ENCODE measurements at places on chromosomes 3 and 15.

- DNase-seq, result no peak
Observed at GRCh38 chr3:182585532-182586150, 207.7 kb upstream of the ATP11B start.

DNA sequence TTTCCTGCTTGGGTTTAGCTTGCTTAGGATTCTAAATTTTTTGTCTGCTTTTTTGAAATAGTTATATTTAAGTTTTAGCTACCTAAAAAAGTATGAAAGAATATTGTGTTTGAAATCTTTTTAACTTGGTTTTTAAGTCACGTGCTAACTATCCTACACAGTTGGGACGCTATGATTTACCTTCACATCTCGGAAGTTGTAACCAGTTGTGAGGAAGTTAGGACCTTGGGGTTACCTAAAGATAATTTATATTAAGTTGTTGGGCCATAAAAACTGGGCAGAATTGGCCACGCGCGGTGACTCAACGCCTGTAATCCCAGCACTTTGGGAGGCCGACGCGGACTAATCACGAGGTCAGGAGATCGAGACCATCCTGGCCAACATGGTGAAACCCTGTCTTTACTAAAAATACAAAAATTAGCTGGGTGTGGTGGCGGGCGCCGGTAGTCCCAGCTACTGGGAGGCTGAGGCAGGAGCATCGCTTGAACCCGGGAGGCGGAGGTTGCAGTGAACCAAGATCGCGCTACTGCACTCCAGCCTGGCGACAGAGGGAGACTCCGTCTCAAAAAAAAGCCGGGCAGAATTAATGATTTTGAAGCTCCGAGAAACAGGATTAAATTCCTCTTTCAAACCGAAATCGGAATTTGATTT is 1.0 kb downstream of the ZFAND6 start:
- peak; percentile 5 for DNase-seq

GRCh38 chr3:71704915-71705314 is 20.3 kb downstream of the EIF4E3 start:
- DNase-seq, result no peak

GRCh38 chr15:80246425-80246894 is 5.6 kb downstream of the CTXND1 start:
- DNase-seq, result no peak

DNA sequence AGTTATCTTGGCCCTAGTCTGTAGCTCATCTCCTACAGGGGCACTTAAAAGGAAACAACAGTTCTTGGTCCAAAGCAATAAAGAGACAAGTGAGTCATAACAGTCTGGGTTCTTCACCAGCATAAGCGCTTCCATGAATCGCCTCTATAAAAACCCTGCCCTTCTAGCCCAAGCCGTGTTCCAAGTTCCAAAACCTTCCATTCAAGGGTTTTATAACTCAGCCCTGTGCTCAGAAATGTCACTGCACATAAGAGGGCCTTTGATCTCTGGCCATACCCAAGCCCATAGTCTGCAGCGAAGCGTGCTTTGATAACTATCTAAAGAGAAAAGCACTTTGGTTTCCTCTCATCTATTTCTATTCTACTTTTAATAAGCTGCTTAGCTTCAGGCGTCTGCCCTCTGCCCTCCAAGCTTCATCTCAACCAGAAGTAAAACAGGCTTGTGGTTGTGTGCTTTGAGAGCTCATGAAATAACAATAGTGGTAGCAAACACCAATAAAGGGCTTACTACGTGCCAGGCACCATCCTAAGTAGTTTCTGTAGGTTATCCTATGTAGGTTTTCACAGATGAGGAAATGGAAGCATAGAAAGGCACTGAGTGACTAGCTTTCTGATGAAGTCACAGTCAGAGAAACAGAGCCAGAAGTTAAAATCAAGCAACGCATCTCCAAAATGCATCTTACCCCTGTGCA is 64.0 kb upstream of the AKAP13 start:
- DNase-seq, result no peak

- DNase-seq, result no peak
Observed at GRCh38 chr3:177402533-177402932, 205.3 kb upstream of the TBL1XR1 start.

- DNase-seq, result peak; percentile 34
Observed at GRCh38 chr15:69666441-69666882, 213.8 kb downstream of the RPLP1 start.

DNA sequence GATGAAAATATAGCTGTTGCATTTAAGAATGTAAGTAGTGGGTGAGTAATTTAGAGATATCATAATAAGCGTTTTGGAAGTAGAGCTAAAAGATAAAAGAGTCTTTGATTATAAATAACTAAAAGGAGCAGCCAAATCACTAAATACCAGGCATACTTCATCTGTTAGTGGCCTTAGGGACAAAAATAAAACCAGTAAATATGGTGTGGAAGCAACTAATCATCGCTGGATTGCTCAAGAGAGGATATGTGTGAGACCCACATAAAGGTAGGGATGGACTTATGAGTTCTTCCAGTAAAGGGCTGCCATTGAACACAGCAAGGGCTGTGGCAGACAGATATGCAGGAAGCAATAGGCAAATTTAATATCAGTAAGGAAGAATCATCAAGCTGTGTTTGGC is 356.2 kb downstream of the CNTN4 start:
- DNase-seq, result no peak

DNA sequence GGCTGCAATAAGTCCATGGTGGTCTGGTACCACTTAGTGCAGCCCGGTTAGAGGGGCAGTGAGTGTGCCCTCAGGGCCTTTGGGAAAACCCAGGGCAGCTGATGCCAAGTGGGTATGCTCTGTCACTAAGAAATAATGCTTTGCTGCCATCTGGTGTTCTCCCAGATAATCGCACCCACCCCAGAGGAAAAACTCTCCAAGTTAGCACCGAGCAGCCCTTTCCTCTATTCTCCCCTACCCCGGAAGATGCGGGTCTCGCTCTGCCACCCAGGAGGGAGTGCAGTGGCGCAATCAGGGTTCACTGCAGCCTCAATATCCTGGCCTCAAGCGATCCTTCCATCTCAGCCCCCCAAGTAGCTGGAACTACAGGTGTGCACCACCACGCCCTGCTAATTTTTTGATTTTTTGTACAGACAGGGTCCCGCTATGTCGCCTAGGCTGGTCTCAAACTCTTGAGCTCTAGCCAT is 21.3 kb upstream of the DAPK2 start:
- DNase-seq, result peak; percentile 14

DNA sequence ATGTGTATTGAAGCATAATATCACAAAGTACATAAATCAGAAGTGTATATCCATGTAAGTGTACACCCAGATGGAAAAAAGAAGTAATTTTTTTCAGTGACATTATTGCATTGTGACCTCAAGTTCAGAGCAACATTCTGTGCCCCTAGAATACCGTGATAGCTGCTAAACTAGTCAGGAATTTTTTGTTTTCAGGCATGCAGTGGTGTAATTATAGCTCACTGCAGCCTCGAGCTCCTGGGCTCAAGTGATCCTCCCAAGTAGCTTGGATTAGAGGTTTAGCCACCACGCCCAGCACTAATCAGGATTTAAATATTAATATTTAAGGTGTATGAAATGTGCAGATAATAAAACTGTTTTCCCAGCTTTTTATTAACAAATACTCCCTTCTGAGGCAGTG is 25.5 kb downstream of the SEC62 start:
- DNase-seq, result no peak

- DNase-seq, result no peak
Observed at GRCh38 chr15:40637221-40637745, 43.2 kb downstream of the KNL1 start.

DNA sequence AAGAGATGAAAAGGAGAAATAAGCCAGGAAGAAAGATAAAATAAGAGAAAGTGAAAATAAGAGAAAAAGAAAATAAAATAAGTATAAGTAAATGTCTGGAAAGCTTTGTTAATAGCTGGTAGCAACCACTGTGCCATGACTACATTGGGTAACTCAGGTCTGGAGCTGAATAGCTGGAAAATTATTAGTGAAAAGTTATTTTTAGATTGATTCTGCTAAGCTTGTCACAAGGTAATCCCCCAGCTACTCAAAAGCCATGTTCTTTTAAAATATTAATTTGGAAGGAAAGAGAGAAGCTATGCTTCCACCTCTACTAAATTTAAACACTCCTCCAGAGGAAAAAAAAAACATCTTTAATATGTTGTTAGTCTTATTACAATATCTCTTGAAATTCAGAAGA is 104.8 kb upstream of the THSD4 start:
- no peak for DNase-seq

GRCh38 chr3:37229740-37230139 is 55.4 kb upstream of the LRRFIP2 start:
- DNase-seq, result no peak

DNA sequence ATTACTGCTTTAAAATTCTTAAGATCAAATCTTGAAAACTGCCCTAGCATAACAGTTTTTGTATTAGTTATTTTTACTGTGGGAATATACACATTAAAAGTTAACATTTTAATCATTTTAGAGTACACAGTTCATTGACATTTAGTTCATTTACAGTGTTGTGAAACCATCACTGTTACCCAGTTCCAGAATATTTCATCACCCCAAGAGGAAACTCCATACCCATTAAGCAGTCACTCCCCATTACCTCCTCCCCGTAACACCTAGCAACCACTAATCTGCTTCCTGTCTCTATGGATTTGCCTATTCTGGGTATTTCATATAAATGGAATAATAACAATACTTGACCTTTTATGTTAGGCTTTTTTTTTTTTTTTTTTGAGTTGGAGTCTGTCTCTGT is 164.1 kb upstream of the LRRFIP2 start:
- DNase-seq, result no peak

- no peak for DNase-seq
Observed at GRCh38 chr3:64900617-64901521, 213.1 kb upstream of the ADAMTS9 start.

- no peak for DNase-seq
Observed at GRCh38 chr15:82646250-82647044, 716 bp downstream of the CPEB1 start.

GRCh38 chr3:45799586-45799985 is 3.2 kb upstream of the SLC6A20 start:
- DNase-seq, result no peak

- no peak for DNase-seq
Observed at GRCh38 chr3:123374016-123374415, 74.9 kb downstream of the ADCY5 start.

DNA sequence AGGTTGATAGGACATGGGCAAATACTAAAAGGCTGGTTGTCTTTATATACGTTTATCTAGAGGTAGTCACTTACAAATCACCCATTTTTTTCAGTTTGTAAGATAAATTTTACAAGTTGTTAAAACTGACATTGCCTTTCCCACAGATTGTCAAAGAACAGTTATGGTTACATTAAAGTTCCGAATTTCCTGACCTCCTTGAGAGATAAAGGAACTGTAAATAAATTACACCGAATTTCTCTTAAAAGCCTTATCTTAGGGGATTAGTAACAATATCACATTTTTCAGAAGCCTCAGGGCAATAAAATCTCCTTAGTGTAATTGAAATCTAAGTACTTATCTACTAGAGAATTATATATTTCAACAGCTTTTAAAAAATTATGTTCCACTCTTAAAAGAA is 49.5 kb downstream of the ZPLD1 start:
- DNase-seq, result no peak

DNA sequence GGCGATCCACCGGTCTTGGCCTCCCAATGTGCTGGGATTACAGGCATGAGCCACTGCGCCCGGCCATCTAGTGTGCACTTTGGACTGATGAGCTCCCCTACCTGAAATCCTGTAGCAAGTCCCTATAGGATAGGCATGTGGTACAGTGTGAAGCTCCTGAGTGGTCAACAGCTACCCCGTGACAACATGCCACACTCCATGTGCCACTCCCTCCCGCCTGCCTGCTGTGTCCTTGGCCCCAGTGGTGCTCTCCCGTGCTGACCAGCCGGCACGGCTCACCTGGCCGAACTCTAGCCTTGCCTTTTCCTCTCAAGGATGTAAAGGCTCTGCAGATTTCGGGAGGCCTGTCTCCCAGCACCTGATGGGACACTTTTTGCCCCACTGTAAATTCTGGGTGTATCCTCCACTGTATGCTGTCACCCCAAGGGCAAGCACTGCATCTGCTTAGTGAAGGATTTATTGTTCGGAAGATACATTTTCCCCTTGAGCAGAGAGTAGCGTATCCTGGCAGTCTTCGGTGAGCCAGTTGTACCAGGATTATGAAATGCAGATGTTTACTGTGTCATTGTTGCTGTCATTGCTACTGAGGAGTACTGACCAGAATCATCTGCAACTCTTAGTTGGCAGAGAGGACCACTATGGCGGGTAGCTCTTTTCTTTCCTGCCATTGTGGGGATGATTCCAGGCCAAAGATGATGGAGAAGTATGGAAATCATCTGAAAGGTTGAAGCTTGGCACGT is 64.7 kb downstream of the IGF1R start:
- no peak for DNase-seq

GRCh38 chr3:13671482-13672233 is 122.7 kb downstream of the FBLN2 start:
- DNase-seq, result no peak

DNA sequence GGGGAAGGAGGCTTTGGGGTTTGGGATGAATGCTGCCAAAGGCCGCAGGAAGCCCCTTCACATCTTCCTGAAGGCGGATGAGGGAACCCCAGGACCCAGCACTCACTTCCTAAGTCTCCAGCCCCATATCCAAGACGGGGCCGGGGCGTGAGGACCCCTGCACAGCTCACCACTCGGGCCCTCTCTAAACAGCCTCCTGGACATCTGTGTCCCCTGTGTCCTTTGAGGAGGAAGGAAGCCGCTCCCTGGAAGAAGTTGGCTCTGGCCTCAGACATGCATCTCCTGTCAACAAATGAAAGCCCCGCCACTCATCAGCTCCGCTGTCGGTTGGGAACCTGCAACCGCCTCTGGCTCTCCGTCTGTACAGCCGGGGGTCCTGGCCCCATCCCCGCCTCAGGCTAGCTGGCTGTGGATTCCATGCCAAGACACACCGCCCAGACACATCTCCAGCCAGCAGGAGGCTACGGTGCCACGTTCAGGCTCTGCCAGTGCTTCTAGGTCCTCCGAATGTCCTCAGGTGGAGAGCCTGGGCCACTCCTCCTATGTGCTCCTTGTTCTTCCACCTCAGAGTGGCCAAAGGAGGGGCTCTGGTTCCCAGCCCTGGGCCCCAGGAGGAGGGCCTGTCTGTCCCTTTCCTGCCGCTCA is 140.0 kb upstream of the MEF2A start:
- no peak for DNase-seq

DNA sequence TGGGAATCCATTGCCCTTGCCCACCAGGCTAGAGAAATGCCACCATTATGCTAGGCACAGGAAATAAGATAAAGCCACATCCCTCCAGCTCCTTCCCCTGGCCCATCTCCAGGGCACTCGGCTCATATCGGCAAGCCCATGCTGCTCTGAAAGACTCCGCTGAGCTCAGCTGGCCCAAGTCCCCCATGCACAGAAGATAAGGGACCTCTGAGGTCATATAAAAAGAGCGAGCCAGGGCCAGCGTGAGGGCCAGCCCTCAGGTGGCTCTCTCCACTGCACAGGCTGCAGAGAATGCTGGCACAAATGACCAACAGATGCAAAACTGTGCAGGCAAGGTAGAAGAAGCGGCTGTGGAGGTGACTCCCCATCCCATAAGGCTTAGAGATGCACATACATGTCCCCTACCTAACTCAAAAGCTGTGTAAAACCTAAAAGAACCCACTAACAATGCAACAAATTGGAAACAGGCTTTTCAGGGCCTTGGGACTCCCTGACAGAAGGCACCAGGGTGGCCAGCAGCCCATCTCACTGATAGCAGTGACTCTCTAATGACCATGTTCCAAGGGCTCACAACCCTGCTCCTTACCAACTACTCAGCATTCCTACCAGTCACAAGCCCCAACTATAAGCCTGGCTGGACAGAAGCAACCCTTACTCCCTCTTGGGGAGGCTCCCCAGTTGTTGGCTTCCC is 3.0 kb downstream of the RAB6B start:
- no peak for DNase-seq
